ENCODE measurements at places on chromosomes 1 and 21.

DNA sequence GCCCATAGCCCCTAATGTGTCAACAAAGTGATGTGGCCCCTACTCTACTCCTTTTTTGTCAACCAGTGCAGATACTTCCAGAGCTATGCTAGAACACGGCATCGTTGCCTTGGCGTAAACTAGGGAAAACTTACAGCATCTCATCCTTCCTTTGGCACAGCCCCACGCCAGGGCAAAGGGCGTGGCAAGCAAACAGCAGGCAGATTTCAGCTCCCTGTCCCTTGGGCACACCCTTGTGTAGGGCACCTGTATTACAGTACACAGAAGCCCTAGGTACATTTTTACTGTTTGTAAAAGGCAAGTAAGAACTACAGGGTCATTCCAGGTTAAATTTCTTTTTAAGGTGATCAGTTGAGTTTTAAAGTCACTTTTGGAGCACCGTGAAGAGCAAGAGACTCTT lies 29.3 kb downstream of the PRDX6 start:
- no peak for DNase-seq

DNA sequence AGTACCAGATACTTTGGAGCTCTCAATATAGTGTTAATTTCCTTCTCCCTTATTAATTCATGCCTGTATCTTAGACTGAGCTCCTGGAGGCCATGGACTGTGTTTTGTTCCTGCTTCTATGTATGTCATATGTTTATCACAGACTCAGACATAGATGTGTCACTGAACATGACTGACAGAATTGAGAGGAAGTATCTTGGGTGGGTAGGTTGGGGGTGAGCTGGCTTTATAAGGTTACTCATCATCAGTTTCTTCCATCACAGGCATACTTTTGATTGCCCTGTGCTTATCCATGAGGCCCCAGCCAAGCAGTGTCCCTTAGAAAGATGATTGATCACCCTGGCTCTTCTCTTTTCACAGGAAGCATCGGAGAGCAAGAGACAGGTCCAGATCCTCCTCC lies 5.6 kb upstream of the SH3D21 start:
- no peak for DNase-seq

GRCh38 chr21:37210130-37210529 lies 57.0 kb downstream of the VPS26C start:
- DNase-seq, result no peak

DNA sequence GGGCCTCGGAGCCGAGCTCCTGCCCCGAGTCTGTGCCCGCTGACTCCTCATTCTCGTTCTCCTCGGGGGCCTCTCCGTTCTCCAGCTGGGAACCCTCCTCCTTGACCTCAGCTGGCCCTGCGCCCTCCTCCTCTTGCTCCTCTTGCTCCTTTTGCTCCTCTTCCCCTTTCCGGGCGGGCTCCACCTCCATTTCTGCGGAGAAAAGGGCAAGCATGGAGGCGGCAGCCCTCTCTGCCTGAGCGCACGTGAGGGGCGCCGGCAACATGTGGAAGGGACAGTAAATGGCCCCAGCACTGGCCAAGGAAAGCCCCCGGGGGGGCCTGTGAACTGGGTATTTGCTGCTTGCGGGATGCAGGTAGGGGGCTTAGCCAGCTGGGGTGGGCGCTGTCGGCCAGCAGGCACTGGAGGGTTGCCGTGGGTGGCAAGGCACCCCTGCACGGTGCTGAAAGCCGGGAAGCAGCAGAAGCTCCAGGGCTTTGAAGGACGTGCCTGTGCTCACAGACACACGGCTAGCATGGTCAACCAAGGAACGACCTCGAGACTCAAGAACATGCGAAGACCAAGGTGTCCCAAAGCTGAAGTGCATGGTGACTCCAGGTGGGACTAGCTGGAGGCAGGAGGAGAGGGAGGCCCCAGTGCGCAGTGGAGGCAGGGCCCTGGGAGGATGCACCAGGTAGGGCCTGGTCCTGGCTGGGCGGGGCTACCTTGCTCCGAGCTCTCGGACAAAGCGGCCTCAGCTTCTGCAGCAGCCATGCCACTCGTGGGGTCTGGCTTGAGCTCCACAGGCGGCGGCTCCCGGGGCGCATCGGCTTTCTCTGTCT lies 30.7 kb downstream of the ZBTB17 start:
- DNase-seq, result no peak

All from activated CD4-positive, CD25-positive, alpha-beta regulatory T cell treated with anti-CD3 and anti-CD28 coated beads, Interleukin-2, amount 50 U/mL, for 72 hours (primary cell).